ENCODE measurements at places on chromosomes 11 and 22. TPM values are rescaled to one million over a fixed set of nuclear protein-coding genes. Genes with fewer than 3 reads are reported as not detected.

The CELSR1 gene
- total RNA-seq = 0.14 TPM

The MS4A13 gene
- not detected for total RNA-seq

- DNase-seq = no peak
These were observed 19.1 kb downstream of the SEZ6L start for GRCh38 chr22:26188341-26188740.

DNA sequence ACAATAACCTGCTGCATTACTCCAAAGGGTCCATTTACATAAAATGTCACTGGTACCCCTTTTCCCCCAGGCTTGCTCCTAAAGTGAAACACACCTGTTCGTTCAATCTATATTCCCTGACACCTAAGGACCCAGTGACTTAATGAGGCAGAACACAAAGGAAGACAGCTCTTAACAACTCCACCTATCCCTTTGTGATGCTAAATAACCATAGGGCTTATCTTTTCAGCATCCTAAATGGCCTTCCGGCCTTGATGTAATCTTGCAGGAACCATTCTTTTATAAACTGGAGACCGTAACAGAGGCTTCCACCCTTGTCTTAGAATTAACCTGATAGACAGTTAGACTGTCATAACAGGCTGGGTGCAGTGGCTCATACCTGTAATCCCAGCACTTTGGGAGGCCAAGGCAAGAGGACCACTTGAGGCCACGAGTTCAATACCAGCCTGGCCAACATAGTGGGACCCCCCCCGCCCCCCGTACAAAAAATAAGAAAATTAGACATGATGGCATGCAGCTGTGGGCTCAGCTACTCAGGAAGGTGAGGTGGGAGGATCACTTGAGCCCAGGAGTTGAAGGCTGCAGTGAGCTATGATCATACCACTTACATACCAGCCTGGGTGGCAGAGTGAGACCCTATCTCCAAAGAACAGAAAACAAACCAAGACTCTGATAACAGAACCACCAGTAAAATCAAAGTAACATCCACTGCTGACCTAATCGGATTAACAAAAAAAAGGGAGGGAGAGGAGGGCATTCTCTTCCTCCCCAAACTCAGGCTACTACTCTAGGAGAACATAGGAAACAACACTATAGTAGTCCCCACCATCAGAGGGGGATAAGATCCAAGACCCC is 5.1 kb downstream of the CHEK2 start:
- no peak for DNase-seq

GRCh38 chr11:70537576-70538571 is 139.5 kb downstream of the CTTN start:
- peak; percentile 41 for DNase-seq

All from natural killer cell treated with Interleukin-12 subunit alpha and Interleukin-12 subunit beta and Interleukin-15 and Interleukin-18, amount 100 ng/mL, for 72 hours (primary cell).